A172 (cell line): ENCODE measurements at places on chromosomes 16 and 17. TPM values are rescaled to one million over a fixed set of nuclear protein-coding genes. Genes with fewer than 3 reads are reported as not detected.

DNA sequence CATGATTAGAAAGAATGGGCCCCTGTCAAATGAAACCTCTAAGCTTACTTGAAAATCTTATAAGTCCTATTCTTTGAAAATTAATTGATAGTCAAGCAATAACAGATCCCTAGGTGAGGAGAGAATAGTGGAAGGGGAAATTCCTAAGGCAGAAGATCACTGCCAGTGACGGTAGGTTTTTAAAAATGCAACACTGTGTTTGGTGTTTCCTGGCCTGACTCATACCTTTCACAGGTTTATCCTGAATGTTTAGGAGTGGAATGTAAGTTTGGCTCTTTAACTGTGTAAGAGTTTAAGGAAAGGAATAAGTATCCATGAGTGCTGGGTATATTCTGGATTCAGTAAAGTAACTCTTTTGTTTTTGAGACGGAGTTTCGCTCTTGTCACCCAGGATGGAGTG lies 23.8 kb downstream of the HAPSTR1 start:
- DNase-seq, result peak; percentile 47

Gene TK1
- total RNA-seq, result 152 and 239 TPM in 2 replicates

Gene ELMO3
- total RNA-seq, result 0.24 and 0.48 TPM in 2 replicates

- DNase-seq, result no peak
Observed at GRCh38 chr16:60727851-60728250, 1308.4 kb downstream of the CDH8 start.

Gene MYH2
- 0.12 and 0.17 TPM in 2 replicates for total RNA-seq

Gene FBXW10
- total RNA-seq, result not detected in 2 replicates

GRCh38 chr17:75601057-75601987 lies 13.7 kb downstream of the MYO15B start:
- peak; percentile 35 for DNase-seq

GRCh38 chr17:39740357-39741111 lies 2.8 kb downstream of the GRB7 start:
- peak; percentile 93 for DNase-seq

GRCh38 chr16:4506450-4506849 lies 30.3 kb downstream of the HMOX2 start:
- peak; percentile 70 for DNase-seq
